ENCODE measurements at places on chromosomes 4 and X.

DNA sequence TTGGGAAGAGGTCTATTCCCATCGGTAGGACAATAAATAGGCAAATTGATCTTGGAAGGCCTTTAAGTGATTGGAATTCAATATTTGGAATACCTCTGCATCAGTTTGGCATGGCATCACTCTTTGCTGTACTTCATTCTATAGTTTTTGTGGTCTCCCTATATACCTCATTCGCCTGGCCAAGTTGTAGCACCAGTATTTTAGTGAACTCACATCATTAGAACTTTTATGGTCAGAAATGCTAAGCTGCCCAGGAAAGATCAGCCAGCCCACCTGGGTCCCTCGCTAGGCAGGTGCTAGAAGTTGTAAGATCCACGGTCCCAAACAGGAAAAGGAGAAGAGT, 40.3 kb downstream of the ZCCHC13 start:
- DNase-seq, result no peak

DNA sequence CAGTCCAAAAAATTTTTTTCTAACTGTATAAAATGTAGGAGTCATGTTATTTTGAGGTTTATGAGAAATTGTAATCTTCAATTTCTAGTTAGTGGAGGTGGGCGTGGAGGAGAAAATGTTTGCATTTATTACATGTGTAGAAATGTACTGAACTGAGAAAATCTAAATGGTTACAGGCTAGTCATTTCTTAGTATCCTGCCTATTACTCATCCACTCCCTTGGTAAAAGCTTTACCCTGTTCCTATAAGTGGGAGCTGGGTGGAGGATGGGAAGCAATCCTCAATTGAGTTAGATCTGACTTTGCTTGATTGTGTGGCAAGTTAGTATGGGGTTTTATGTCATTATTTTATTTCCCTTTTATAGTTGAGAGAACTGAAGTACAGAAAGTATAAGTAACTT, 73.8 kb downstream of the POLA1 start:
- DNase-seq, result no peak

DNA sequence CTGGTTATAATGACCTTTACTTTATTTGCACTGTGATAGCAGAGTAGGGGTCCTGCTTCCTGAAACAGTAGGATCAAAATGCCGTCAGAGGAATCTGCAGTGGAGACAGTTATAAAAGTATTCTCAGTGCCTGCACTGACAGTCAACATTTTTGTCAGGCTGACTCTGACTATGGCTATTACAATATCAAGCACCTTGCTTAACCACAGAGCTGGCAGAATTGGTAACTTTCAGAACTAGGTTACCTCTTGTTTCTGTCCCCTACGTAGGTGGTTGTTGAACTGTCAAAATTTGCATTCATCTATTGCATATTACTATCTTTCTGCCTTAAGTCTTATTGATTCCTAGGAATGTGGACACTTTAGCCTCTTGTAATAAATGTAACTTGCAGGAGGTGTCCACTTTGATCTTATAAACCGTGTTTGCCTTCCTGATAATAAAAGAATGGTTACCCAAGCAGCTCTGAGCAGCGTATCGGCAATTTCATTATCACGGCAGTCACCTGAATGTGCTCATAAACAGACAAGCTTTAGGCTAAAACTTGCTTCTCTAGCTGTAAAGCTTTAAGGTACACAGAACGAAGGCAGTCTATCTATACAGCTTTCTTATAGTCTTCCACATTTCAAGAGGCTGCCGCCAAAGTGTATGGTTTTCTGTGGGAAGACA, 353.0 kb upstream of the GALNT7 start:
- no peak for DNase-seq

DNA sequence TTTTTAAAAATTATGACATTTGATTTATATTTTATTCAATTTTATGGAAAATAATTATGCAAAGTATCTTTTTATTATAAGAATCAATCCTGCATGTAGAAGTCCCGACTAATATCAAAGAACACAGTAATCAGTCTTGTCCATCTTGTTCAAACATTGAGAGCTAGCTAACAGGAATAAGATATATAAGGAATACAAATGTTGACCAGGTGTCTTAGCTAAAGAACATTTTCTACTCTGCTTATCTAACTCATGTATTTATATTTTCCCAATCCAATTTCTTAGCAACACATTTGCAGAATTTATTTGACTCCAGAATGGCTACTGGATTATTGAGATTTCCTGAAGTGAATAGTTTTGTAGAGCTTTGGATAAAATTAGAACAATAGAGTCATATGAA, 61.5 kb upstream of the NR3C2 start:
- DNase-seq, result no peak

DNA sequence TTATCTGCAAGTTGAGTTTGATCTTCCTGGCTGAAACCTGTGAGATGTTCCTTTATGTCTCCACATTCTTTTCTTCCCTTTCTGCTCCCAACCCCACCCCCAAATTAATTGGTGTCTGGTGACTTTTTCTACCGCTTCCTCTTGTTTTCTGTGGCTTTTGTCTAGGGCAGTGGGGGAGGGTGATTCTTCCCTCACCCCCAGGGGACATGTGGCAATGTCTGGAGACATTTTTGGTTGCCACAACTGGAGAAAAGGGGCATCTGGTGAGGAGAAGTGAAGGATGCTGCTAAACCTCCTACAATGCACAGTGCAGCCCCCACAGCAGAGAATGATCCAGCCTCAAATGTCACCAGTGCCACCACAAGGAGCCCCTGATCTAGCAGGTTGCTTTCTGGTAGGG, 152.9 kb downstream of the NHS start:
- no peak for DNase-seq

DNA sequence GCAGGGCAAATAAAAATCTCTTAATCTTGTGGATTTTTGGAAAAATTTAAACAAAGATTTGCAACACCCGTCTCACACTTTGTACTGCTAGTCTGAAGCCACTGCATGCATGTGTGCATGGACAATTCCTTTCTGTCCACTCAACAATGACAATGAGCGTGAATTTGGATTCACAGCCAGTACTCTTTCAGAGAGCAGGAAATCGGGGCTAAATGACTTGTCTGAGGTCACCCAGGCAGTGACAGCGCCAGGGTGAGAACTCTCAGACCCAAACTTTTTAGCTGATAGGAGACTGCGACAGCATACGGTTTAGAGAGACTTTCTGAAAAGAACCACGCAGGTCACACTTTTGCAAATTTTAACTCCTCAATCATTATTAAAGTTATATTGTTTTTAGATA, 90.9 kb downstream of the ZNF827 start:
- no peak for DNase-seq

GRCh38 chr4:184983672-184984356, 34.5 kb upstream of the HELT start:
- DNase-seq, result peak; percentile 26

- DNase-seq, result no peak
Observed at GRCh38 chr4:139560406-139561104, 4.5 kb upstream of the SETD7 start.

GRCh38 chr4:107034996-107035818, 906 bp downstream of the DKK2 start:
- no peak for DNase-seq

DNA sequence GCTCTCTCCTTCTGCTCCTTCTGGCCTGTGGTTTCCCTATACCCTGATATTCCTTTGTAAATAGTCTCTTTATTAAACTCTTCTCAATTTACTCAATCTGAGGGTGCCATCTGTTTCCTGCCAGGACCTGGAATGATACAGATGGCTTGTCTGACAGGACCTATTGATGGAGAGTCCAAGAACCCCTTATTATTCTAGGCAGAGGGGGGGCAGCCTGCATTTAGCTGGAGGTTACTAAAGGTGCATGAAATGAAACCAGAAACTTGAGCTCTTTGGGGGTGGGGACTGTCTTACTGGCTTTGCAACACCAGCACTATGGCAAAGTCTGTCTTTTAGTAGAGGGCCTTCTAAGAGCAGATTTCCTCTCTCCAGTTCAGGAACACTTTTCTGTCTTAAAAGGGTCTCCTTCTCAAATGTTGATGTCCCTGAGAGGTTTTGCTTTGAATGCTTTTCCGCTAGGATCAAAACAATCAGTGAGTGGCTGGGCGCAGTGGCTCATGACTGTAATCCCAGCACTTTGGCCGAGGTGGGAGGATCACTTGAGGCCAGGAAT, 162.5 kb upstream of the MED14 start:
- no peak for DNase-seq

- no peak for DNase-seq
Observed at GRCh38 chr4:95402299-95402698, 146.5 kb downstream of the UNC5C start.

DNA sequence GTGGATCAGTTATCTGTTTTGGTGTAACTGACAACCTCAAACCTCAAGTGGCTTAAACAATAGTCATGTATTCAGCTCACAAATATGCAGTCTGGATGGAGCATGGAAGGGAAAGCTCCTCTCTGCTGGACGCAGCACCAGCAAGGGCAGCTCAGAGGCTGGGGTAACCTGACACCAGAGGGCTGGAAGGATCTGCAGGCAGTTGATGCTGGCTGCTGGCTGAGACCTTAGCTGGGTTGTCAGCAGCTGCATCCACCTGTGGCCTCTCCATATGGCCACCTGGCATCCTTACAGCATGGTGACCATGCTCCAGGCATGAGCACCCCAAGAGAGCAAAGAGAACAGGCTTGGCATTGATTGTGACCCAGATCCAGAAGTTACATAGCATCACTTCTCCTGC, 46.7 kb downstream of the ENPP6 start:
- DNase-seq, result no peak

- no peak for DNase-seq
Observed at GRCh38 chr4:66613591-66613990, 931.7 kb downstream of the CENPC start.

- no peak for DNase-seq
Observed at GRCh38 chrX:147403040-147403439, 508.7 kb upstream of the FMR1 start.

GRCh38 chrX:133413218-133413925, 1.9 kb downstream of the GPC4 start:
- peak; percentile 29 for DNase-seq

DNA sequence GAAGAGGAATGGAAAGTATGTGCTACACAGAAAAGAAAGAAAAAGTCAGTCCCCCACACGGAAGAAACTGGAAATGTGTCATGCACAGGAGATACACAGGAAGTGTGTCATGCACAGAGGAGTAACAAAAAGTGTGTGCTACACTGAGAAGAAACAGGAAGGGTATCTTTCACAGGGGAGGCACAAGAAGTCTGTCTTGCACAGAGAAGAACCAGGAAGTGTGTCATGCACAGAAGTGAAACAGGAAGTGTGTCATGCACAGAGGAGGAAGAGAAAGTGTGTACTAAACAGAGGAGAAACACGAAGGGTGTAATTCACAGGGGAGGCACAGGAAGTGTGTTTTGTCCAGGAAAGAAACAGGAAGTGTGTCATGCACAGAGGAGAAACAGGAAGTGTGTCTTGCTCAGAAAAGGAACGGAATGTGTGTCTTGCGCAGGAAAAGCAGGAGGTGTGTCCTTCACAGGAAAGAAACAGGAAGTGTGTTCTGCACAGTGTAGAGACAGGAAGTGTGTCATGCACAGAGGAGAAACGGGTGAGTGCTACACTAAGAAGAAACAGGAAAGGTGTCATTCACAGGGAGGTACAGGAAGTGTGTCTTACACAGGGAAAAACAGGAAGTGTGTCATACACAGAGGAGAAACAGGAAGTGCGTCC, 527.2 kb upstream of the PRKX start:
- DNase-seq, result no peak

GRCh38 chrX:153714256-153714655, 9.9 kb downstream of the BCAP31 start:
- no peak for DNase-seq

GRCh38 chrX:120726294-120726693, 96.4 kb upstream of the C1GALT1C1 start:
- no peak for DNase-seq

DNA sequence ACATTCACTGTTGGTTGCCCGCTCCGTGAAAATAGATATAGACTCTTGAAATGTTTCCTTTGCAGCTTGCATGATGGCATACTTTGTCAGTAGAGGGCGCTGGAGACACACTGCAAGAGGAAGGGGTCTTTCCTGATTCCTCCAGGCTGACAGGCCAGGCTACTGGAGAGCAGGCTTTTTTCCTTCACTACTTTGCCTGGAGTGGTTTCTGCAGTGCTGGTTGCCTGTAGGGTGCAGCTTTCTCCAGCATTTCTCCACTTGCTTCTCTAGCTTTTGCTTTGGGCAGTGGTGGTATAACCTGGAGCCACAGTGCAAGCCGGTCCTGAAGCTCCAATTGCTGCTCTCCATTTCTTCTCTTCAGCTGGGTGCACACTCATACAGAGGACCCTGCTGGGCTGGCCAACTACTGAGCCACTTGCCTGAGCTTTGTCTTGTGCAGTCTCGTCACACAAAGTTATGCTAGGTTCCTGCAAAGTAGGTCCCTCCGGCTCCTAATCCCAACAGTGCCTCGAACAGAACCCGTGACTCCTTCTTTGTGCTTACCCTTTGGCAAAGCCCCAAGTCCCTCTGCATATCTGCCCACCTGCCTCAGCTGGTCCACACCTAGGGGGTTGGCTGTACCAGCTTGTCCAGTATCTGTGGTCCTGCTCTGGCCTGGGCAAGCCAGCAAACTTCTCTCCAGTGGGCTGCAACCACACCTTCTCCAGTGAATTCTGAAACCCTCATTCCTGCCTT, 46.3 kb downstream of the RASSF6 start:
- DNase-seq, result peak; percentile 84

- DNase-seq, result no peak
Observed at GRCh38 chr4:61397174-61397573, 197.0 kb downstream of the ADGRL3 start.

DNA sequence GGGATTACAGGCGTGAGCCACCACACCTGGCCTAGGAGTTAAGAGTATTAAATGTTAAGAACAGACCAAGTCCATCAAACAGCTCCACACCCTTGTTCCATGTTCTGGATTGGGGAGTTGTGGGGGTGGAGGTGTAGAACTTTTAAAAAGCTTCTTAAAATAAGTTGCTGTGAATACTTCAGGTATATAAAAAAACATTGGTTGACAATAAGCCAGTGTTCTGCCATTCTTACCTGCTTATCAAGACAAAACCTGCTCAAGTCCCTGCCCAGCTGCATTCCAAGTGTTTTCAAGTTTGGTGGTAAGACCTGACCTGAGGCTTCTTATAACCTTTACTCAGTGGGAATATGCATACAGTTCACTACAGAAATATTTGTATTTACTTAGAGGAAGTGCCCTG, 6.4 kb downstream of the RBM3 start:
- DNase-seq, result no peak

GRCh38 chrX:12329476-12329875, 191.2 kb downstream of the FRMPD4 start:
- DNase-seq, result no peak

DNA sequence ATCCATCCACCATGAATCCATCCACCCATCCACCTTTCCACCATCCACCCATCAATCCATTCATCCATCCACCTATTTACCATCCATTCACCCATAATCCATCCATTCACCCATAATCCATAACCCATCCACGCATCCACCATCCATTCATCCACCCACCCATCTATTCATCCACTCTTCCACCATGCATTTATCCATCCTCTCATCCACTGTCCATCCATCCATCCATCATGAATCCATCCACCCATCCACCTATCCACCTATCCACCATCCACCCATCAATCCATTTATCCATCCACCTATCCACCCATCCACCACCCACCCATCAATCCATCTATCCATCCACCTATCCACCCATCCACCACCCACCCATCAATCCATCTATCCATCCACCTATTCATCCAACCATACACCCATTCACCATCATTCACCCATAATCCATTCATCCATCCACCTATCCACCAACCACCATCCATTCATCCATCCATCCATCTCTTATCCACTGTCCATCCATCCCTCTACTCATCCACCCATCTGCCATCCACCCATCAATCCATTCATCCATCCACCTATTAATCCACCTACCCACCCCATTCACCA, 179.7 kb upstream of the PSAPL1 start:
- no peak for DNase-seq

GRCh38 chr4:6301732-6302442, 32.2 kb downstream of the WFS1 start:
- no peak for DNase-seq

Data from NCI-H1105 treated with DMSO at 0.1 percent for 48 hours (cell line).